ENCODE measurements at places on chromosomes 13 and 19.
A peak's percentile ranks its signal among the peaks of the same experiment; 100 is the strongest.

DNA sequence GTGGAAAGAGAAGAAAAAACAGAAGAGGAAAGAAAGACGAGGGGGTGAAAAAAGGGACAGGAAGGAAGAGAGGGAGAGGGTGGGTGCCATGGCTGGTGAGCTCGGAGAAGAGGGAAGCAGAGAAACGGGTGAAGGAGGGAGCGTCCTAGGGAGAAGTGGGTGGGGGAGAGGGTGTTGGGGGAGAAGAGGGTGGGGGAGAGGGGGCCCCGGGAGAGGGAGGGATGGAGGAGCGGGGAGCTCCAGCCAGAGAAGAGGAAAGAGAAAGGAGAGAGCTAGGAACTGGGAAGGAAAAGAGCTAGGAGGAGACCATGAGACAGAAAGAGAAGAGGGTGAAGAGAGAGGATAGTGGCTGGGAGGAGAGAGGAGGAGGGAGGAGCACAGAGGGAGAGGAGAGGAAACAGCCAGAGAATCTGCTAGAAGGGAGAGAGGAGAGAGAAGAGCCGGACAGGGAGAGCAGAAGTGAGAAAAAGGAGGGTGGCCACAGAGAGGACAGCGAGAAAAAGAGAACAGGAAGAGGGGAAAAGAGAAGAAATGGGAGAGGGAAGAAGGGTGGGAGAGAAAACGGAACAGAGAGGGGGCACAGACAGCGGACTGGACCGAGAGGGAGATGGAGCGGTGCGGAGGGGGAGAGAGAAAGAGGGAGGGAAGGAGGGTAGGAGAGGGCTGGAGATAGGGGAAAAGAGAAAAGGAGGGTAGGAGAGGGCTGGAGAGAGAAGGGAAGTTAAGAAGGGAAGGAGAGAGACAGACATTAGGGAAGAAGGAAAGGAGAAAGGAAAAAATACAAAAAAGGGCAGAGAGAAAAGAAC, 11.9 kb upstream of the GARIN5A start:
- no peak for DNase-seq

- DNase-seq = no peak
Observed at GRCh38 chr19:28876609-28877123, 336.3 kb downstream of the UQCRFS1 start.

DNA sequence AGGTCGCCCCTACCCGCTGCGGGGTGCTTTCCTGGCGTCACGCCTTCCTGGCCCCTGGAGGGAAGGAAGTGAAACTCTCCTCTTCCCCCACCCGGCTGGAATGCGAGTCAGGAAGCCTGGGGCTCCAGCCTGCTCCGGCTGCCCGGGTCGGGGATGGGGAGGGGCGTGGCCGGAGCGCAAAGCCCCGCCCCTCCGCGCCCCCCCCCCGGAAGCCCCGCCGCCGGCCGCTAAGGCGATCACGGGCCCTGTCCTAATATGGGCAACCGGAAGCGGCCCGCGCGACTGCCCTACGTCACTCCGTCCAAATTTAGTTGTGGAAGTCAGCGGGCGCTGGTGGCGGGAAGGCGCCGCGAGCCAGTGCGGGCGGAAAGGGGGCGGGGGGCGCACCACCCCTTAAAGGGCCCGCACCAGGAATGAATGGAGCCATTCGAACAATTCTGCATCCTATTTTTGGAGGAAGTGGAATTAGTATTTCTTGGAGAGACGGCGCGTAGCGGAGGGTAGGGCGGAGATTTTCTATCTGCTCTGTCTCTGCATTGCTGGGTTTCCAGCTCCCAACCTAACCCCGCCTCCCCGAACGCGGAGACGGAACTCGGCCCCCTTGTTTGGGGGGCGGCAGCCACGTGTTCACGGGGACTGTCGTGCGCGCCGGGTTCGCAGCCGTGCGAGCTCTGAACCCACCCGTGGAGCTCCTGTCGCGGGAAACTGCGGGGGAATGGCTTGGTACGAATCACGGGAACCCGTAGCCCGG, 1.6 kb downstream of the IER2 start:
- peak; percentile 98 for DNase-seq

GRCh38 chr13:51063909-51064308, 47.2 kb downstream of the C13orf42 start:
- DNase-seq = no peak

GRCh38 chr13:72852207-72852606, 70.3 kb downstream of the PIBF1 start:
- no peak for DNase-seq

DNA sequence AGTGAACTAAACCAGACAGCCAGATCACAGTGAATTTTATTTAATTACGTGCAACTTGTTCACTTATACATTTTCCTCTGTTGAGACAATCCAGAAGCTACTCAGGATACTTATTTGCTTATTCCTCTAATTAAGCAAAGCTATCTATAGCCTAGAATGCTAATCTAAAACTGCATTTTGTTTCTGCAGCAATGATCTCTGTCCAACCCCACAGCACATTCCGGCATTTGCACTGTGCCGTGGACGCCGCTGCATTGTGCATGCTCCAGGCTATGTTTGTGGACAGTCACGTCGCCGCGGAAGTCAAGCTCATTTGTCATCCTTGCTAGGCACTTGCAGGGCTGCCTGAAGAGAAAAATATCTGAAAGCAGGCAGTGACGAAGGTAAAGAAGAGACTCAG, 406.9 kb downstream of the RFC3 start:
- DNase-seq = no peak

DNA sequence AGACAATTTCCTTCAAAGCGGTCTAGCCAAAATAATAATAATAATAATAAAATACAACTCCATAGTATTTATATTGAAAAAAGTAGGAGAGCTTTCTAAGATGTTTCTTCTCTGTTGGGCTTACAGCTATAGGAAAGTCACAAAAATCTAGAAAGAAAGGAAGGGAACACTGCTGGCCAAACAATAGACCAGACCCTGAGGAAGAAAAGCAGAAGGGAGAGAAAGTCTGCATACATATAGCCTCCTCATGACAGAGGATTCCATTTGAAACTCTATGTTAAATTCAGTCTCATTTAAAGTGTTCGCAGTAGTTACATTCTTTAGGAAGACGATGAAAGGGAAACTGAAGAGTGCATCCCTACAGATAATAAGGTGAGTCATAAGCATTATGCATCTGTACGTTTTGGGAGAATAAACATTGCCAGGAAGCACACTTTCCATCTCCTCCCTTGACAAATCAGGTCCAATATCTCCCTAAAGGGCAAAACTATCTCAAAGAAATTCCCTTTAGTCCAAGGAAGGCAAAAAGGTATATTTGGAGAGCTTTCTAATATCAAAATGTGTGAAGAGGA, 86.5 kb downstream of the PCDH9 start:
- DNase-seq = no peak

GRCh38 chr13:102440259-102440936, 38.5 kb upstream of the FGF14 start:
- no peak for DNase-seq

DNA sequence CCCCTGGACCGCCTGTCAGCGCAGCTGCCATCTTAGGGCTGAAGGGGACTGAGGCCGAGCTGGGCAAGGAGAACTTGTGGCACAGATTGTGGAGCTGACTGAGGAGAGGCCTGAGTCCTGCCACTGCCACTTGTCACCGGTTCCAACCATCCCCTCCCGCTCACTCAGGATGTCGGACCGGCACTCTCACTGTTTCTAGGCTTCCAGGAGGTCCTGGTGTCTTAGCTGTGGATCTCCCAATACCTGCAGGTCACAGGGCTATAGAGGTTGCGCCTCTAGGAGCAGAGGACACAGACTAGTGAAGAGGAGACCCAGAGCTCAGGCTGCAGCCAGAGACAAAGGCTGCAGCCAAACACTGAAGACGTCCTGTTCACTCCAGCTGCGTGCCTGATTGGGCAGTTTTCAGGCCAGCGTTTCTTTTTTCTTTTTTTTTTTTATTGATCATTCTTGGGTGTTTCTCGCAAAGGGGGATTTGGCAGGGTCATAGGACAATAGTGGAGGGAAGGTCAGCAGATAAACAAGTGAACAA, 15.3 kb upstream of the ZNF486 start:
- DNase-seq = no peak

DNA sequence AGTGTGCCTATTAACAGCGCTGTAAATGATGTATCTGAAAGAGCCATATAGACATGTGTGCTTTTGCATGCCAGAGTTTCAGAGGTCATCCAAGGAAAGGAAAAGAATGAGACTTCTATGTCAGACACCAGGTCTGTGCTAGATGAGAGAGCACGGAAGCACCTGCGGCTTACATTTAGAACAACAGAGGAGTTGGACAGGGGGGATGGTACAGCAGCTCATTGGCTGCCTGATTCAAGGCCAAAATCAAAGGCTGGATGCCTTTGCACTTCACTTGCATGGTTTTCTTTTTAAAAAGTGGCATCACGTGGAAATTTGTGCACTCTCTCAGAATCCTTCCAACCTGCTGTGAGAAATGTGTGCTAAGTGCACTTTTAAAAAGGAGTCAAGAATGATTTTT, 32.8 kb upstream of the AMER2 start:
- DNase-seq = no peak

- no peak for DNase-seq
Observed at GRCh38 chr19:14416817-14417231, 2.3 kb downstream of the DDX39A start.

- DNase-seq = no peak
Observed at GRCh38 chr13:100129605-100130004, 40.7 kb downstream of the PCCA start.

DNA sequence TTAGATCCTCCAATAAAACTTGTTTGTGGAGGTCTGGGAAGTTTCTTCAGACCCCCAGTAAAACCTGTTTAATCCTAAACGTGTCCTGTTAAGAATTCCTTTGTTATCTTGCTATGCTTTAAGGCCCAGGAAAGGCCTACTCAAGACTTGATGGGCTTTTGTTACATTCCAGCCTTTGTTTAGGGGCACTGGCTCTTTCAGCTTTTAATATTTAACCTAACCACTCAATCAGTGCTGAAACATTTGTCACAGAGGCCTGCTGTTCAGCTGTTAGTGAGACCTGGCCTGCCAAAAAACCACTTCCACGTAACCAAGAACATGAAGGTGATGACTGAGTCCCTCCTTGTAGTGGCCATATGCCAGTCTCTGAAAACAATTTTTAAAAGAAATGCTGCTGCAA, 41.7 kb downstream of the PCDH17 start:
- no peak for DNase-seq

- DNase-seq = no peak
Observed at GRCh38 chr13:21079221-21079620, 17.8 kb upstream of the LATS2 start.

GRCh38 chr19:6769006-6769619, 1.9 kb upstream of the SH2D3A start:
- no peak for DNase-seq

GRCh38 chr13:42965281-42965680, 26.8 kb downstream of the EPSTI1 start:
- DNase-seq = no peak

GRCh38 chr13:42028113-42028799, 20.2 kb upstream of the DGKH start:
- no peak for DNase-seq

GRCh38 chr13:90015565-90016507, 1331.7 kb upstream of the MIR17HG start:
- DNase-seq = no peak

GRCh38 chr13:28532388-28533124, 37.6 kb upstream of the FLT1 start:
- DNase-seq = no peak

DNA sequence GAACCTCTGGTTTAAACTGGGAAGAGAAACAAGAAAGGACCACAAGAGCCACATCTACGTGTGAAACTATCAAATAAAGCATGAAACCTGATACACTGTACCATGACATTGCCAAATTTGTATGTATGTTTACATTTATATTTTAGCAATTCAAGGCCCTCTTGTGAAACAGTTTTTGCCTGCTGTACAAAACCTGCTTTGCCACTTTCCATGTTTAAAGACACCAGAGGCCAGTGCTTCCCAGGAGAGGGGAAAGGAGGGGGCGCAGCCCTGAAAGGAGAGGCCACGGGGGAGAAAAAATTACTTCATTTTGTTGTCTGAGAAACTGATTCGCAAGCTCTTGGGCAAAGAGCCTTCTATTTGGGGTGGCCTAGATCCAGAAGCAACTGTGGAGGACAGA, 124.8 kb downstream of the DCLK1 start:
- DNase-seq = no peak

GRCh38 chr13:92175330-92175729, 776.9 kb downstream of the GPC5 start:
- DNase-seq = no peak

GRCh38 chr13:94280845-94281244, 198.6 kb downstream of the DCT start:
- no peak for DNase-seq

DNA sequence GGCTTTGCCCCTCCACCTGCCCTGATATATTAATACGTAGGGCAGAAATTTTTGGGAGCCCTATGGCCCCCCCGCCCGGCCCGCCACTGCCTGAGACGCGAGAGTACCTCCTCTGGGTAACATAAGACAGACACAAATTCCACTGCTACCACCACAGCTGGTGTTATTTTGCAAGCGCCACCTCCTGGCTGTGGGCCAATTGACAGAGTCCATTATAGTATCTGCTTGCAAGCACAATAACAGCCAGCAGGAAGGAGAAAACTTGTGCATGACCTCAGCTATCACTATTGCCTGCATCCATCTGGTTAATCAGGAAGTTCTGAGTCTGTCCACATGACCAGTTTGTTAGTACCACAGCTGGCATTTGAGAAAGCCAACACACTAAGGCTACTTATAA, 25.3 kb upstream of the OR10H2 start:
- no peak for DNase-seq

DNA sequence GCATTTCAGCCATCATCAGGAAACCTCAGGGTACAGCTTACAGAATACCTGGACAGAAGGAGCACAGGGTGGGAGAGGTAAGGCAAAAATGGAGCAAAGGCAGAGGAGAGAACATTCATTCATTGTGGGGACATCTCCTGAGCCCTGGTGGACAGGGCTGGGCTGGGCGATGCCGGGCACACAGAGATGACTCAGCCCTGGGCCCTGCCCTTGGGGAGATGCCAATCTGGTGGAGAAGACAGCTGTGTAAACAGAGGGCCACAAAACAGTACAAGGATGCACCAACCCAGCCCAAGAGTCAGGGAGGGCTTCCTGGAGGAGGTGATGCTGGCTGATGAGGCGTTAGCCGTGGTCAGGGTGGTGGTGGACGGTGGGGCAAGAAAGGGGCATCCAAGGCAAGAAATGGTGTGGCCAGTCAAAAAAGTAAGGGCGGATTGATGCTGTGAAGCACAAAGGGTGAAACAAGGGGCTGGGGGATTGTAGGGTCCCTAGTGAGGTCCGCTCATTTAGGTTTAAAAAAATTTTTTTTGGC, 3.6 kb upstream of the HAS1 start:
- DNase-seq = no peak

- DNase-seq = no peak
Observed at GRCh38 chr19:6739883-6740588, 556 bp downstream of the TRIP10 start.

DNA sequence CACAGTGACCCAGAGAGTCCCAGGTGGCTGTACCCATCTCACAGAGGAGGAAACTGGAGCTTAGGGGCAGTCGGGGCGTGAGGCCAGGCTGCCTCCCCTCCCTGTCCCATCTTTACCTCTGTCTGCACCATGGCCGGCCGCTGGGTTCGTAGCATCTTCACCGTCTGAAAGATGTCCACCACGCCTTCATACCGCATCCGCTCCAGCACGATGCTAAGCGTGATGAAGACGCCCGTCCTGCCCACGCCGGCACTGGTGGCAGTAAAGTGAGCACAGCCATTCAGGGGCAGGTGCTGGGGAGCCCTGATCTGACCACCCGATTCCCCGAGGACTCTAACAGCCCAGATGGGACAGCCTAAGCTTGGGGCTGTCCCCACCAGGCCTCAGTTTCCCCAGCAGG, 132.8 kb downstream of the PTPRS start:
- no peak for DNase-seq

Measured in midbrain (tissue), 1 donor.